ENCODE measurements at places on chromosomes 1 and 21.

DNA sequence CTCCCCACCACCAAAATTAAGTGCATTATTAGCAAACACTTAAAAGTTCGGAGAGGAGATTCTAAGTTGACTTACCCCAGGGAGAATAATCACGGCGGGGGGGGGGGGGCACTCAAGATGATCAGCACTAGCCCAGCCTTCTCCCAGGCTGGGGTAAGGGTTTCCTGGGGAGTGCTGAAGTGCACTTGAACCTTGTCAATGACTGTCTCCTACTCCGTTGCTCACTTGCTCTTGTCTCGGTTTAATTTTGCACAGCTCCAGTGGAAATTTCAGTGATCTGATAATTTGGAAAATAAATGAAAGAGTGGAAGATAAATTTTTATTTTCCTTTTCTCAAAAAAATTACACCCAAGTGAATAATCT lies 59.2 kb downstream of the PBX1 start:
- no peak for DNase-seq

DNA sequence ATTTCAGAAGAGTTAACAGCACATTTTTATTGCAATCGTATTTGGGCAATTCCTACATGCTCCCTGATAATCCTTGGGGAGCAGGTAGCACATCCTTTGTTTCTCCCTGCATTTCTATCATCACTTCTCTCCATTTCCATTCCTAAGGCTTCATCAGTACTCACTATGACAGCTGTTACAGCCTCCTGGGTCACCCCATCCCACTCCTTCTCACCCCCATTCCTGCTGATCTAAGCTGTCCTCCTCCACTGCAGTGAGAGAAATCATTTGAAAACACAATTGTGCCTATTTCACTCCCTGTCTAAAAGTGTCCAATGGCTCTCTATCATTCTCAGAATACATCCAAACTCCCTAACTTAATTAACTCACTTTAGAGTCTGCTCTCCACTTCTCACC lies 17.0 kb upstream of the TSPAN1 start:
- no peak for DNase-seq

DNA sequence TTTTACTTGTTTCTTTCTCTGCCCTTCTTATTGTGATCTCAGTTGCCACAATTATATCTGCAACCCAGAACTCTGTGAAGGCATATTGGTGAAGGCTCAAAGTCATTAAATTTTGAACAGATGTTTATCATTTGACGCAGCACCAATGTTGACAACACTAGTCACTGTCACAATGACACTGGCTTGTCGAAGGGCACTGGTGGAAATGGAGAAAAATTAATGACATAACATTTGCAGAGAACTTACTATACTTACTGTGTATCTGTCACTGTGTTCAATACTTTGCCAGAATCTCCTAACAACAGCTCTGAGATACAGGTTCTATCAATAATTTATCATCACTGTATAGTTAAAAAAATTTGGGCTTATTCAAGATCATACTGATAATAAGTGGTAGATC lies 1213.7 kb downstream of the NCAM2 start:
- no peak for DNase-seq

- peak; percentile 95 for DNase-seq
Observed at GRCh38 chr1:153946622-153947241, at the start of gene DENND4B. Gene DENND4B, minus strand, starts transcription at chr1:153946718. Its CDS starts 2,344 bp downstream, at chr1:153944374.

DNA sequence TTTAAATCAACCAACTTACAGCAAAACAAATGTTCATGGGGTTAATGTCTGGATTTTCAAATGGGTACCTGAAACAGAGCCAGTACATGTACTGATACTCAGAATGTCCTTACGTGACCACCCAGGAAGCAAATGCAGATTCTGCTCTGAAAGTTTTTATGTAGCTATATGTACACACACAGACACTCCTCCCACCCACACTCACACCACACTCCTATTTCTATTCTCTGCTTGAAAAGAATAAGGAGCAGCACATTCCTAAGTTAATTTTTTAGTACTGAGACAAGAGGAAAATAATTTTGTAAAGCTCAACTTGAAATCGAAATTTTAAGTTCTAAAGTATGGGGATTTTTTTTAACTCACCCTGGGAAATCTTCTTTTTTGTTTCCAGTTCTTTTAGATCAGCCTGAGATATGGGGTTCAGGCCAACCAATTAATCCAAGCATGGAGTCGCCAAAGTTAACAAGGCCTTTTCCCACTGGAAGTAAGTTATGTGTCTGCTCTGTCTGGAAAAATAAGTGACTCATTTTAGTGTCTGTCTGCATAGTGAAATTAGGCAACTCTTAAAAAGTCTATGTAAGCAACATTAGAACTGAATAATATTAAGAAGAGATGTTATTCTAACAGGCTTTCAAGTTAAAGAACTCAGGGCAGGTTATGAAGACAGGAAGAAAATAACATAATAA lies 75.5 kb upstream of the DYNLT5 start:
- DNase-seq: no peak

DNA sequence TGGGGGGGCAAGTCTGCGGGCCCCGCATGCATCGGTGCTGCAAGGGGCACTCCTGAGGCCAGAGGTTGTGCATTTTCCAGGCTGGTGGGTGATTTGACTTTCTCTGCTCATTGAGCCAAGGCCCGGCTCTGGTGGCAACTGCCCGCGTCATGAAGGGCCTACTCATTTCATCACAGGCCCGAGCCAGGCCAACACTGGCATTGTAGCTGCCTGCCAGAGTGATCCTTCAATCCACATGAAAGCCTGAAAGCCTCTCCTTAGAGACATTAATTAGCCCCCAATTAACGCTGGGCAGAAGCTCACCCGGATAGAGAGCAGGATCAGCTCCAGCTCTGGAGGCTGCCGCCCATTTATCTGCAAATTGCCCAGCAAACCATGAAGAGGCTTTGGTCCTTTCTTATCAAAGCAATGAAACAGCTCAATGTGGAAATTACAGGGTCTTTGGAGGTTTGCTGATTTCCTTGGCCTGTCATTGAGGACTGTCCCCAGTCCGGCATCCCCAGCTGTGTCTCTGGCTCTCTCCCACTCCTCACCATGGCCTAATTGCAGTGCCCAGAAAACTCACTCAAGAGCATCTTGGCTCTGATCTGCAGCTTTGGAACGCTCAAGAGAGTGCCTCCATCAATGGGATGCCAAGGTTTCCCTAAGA lies 50.4 kb upstream of the STUM start:
- DNase-seq: no peak

DNA sequence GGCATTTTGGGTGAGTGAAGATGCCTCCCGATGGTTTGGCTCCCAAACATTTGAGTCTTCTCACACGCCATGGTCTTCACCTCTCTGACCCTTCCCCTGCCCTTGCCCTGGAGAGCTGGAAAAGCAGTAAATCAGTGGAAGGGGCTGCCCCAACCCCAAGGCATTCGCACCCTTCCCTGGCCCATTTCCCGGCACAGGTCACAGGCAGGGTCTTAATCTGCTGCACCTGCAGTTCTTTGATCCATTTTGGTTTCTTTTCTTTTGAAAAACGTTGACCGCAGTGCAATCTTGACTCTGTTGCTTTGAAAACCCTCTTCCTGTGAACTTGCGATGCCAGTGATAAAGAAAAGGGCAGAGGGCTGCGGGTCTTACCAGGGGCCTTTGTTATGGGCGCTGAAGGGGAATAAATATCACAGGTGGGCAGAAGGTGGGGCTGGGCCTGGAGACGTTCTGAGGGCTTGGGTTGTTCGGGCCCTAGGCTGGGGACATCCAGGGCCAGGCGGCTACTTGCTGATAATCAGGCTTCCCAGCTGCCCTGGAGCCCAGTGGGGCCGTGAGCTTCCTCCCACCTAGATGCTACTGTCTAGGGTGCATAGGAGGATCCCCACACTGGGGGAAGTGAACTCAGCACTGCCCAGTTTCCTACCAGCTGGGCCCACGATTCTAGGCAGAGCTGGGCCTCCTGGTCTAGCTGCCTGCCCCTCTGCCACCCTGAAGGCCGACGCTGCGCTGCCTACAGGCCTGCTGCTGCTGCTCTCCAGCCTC lies 38.6 kb upstream of the EPS8L3 start:
- no peak for DNase-seq

DNA sequence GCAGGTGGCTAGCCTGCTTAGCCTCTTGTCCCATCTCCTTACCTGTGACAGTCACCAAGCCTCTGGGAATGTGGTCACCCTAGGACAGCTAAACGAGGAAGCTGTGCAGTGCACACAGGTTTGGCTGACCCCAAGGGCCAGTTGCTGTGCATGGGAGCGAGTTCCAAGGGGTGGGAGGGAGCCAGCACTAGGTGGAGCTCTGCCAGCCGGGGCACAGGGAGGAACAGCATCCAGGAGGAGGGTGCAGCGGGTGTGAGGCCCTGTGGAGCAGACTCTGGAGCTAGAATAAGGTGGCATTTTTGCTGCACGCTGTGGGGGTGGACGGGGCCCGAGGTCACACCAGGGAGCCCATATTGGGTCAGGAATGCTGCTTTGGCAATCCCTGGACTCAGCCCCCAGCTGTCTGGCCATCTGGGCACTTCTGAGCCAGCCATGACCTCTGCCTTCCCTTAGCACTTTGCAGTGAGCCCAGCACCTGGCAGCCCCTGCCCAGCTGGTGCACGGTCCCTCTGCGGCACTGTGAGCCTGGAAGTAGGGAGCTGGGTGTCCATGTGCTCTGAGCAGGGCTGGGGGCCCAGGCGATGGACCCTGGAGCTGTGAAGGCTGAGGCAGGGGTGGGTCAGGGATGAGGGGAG lies 8.7 kb downstream of the PDXK start:
- DNase-seq: peak; percentile 65

DNA sequence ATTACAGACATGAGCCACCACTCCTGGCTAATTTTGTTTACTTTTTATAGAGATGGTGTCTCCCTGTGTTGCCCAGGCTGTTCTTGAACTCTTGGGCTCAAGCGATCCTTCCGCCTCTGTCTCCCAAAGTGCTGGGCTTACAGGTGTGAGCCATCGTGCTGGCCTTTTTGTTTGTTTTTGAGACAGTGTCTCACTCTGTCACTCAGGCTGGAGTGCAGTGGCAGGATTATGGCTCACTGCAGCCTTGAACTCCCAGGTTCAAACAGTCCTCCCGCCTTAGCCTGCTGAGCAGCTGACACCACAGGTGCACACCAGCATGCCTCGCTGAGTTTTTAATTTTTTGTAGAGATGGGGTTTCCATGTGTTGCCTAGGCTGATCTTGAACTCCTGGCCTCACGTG lies 49.1 kb downstream of the ADARB1 start:
- DNase-seq: no peak

DNA sequence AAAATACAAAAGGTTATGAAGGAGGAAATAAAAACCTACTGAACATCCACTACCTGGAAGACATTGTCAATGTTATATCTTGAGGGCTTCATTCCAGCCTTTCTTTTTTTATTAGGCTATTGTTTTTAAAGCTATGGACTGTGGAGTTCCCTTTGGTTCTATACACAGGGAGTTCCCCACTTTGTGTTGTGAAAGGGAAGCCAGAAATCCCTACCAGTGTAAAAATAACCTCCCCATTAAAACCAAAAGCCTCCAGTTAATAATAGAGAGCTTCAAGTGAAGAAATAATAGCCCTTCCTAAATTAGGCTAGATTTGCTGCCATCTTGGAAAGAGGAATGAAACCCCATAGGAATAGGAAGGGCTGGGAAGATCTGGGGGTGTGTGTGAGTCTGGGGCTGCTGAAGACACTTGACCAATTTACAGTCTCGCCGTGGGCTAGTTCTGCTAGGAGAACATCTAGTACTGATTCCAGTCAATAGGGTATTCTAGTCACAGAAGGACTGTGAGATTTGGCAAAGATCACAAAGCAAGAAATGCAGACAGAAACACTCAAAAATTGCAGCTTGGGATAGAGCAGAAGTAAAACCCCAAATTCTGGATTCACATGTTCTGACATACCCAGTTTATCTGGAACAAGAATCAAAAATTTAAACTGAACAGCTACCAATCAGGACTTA lies 32.4 kb upstream of the PTGFRN start:
- peak; percentile 55 for DNase-seq

- peak; percentile 59 for DNase-seq
Observed at GRCh38 chr21:33396951-33397350, 6.3 kb upstream of the IFNGR2 start.

- DNase-seq: peak; percentile 45
Observed at GRCh38 chr1:18681423-18681835, 50.8 kb downstream of the PAX7 start.

DNA sequence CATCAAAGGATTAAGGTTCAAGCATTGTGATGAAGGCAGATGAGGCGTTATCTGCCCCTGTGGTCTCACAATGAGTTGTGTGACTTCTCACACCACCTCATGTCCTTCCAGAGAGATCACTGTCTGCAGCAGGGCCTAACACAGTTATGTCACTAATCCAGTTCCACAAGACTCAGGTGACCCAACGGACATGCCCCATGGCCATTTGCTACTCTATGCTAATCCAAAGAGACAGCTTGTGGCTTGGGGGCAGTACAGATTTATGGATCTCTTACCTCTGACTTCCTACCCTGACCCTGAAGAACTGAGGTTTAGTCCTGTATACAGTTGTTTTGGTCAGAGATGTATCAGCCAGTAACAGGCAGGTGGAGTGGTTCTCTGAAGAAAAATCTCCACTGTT lies 147.1 kb downstream of the GLUL start:
- no peak for DNase-seq

DNA sequence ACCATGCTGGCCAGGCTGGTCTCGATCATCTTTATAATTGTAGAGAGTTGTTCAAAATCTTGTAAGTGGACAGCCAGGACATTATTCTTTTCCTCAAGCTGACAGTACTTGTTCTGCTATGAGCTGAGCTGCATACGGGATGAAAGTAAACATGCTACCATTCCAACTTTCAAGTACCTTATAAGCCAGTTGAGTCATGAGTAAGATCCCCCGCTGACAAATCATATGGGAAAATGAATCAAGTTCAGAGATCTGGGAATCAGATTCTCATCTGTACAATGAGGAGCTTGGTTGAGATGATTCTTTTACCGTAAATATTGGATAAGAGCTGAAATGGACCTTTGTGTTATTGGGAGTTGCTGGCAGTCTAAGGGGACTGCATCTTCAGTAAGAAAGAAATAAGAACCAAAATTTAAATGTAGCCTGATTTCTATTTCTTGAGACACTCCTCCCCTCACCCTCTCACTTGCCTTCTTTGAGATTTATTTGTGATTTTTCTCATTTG lies 62.7 kb downstream of the CENPF start:
- DNase-seq: no peak

DNA sequence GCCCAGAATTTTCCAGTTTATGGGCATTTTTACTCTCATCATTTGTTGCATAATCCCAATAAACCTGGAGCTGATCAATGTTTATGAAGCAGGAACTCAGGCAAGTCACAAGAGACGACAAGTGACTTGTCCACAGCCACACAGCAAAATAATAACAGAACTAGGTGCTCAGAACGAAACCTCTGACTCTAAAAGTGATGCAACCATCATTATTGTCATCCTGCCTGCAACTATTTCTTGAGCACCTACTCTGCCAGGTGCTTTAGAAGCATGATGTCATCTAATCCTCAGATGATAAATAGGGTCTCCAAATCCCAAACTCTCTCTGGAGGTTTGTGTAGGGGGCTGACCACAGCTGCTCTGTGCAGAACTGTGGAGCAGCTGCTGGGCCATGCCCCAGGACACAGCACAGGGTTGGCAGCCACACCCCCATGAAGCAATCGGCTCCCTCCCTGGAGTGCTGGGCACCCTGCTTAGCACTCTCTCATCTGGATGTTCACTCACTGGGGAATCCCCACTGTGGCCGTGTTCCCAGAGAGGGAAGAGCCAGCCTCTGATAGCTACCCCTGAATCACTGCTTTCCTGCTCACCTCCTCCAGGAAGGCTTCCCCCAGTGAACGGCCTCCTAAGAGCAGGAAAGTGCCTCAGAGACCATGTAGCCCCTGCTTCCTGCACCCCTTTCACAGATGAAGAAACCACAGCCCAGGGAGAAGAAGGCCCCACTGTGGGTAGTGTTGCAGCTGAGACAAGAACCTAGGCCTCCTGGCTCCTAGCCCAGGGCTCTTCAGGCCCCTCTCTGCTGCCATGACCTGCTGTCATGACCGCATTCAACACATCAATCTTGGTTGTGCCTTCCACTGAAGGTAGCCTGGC lies 2.1 kb downstream of the TTC22 start:
- DNase-seq: peak; percentile 43
